ENCODE measurements at places on chromosomes 11 and 22.

- no peaks in the 10 kb centered on the region for H3K36me3 ChIP-seq
- DNase-seq = no peak
- H3K4me1 ChIP-seq = no peaks in the 10 kb centered on the region
- H3K4me3 ChIP-seq = no peak overlapping the region
Measured at GRCh38 chr11:128843198-128843785, 23.8 kb downstream of the KCNJ1 start.

DNA sequence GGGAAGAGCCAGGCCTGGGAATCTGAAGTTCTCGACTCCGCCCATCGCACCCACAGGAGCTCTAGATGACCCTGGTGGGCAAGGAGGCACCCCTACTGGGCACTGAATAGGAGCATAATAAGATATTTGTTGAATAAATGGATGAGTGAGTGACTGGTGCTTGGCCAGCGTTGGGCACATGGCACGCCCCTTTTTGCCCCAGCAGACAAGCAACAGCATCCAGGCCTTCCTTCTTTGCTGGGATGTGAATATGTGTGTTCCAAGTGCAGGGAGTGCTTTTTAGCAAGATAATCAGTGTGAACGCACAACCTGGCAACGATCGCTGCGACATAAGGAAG is 443 bp upstream of the CELF1 start:
- peaks cover 13% of the 10 kb centered on the region for H3K4me1 ChIP-seq
- no peak for DNase-seq
- no peaks in the 10 kb centered on the region for H3K36me3 ChIP-seq
- H3K27me3 ChIP-seq = no peaks in the 10 kb centered on the region
- no peak overlapping the region for H3K27ac ChIP-seq

- no peak for DNase-seq
- no peaks in the 10 kb centered on the region for H3K36me3 ChIP-seq
- H3K4me1 ChIP-seq = no peaks in the 10 kb centered on the region
- no peak overlapping the region for H3K27ac ChIP-seq
- no peaks in the 10 kb centered on the region for H3K27me3 ChIP-seq
Measured at GRCh38 chr11:33945481-33946268, 53.8 kb upstream of the LMO2 start.

DNA sequence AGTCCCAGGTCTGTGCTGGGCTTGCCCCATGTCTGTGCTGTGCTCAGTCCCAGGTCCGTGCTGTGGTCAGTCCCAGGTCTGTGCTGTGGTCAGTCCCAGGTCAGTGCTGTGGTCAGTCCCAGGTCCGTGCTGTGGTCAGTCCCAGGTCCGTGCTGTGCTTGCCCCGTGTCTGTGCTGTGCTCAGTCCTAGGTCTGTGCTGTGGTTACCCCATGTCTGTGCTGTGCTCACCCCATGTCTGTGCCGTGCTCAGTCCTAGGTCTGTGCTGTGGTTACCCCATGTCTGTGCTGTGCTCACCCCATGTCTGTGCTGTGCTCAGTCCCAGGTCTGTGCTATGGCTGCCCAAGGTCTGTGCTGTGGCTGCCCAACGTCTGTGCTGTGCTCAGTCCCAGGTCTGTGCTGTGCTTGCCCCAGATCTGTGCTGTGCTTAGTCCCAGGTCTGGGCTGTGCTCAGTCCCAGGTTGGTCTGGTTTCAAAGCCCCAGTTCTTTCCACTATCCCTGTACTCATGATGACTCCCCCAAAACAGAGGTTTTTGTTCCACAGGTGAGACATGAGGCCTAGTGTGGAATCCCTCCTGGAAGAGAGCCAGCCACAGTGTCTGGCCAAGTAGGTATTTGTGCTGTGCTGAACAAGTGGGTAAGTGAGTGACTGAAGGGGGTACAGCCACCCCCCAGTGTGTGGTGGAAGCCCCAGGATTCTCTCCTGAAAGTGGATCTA is 34.8 kb downstream of the IRAG1 start:
- H3K36me3 ChIP-seq = no peaks in the 10 kb centered on the region
- no peak overlapping the region for H3K27ac ChIP-seq
- H3K4me1 ChIP-seq = peaks cover 60% of the 10 kb centered on the region
- DNase-seq = no peak

- H3K4me1 ChIP-seq = no peaks in the 10 kb centered on the region
- no peak overlapping the region for H3K27ac ChIP-seq
- no peaks in the 10 kb centered on the region for H3K36me3 ChIP-seq
- no peak overlapping the region for H3K4me3 ChIP-seq
- H3K27me3 ChIP-seq = no peaks in the 10 kb centered on the region
Measured at GRCh38 chr22:36762687-36763260, 13.1 kb downstream of the IFT27 start.

- peak overlapping the region; percentile 68 for H3K4me3 ChIP-seq
- no peak for DNase-seq
- no peaks in the 10 kb centered on the region for H3K36me3 ChIP-seq
- peaks cover 33% of the 10 kb centered on the region for H3K4me1 ChIP-seq
- peak overlapping the region; percentile 50 for H3K27ac ChIP-seq
Measured at GRCh38 chr22:36253523-36254490, 874 bp downstream of the APOL1 start.

GRCh38 chr11:44824300-44824704 is 97.5 kb downstream of the TSPAN18 start:
- no peaks in the 10 kb centered on the region for H3K36me3 ChIP-seq
- DNase-seq = no peak
- H3K4me3 ChIP-seq = no peak overlapping the region
- H3K27me3 ChIP-seq = no peaks in the 10 kb centered on the region

DNA sequence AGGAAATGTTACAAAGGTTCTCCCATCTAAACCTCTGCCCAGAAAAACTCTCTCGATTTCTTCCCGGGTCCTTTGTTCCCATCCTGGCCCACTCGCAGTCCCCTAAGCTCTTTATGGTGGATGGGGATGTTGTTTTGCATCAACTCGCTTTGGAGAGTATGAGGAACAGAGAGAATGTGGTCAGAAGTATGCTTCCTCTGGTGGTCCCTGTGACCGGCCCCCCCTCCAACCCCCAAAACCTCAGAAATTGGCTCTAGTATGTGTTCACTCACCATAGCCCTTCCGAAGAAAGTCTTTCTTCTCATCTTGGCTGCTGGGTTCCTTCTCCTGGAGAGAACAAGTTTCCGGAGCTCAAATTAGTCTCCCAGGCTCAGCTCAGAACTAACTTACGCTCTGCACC is 54.4 kb downstream of the GRAMD1B start:
- no peak overlapping the region for H3K27ac ChIP-seq
- H3K4me1 ChIP-seq = peaks cover 2% of the 10 kb centered on the region
- no peaks in the 10 kb centered on the region for H3K27me3 ChIP-seq
- DNase-seq = no peak
- no peak overlapping the region for H3K4me3 ChIP-seq
- no peaks in the 10 kb centered on the region for H3K36me3 ChIP-seq

- peak overlapping the region; percentile 77 for H3K4me3 ChIP-seq
- H3K27me3 ChIP-seq = no peaks in the 10 kb centered on the region
- peak overlapping the region; percentile 35 for H3K27ac ChIP-seq
- H3K4me1 ChIP-seq = peaks cover 9% of the 10 kb centered on the region
Measured at GRCh38 chr11:94768602-94769541, 716 bp downstream of the AMOTL1 start.

GRCh38 chr11:11084337-11084736 is 226.5 kb upstream of the ZBED5 start:
- H3K4me3 ChIP-seq = peak overlapping the region; percentile 10
- no peaks in the 10 kb centered on the region for H3K36me3 ChIP-seq
- H3K27me3 ChIP-seq = no peaks in the 10 kb centered on the region
- H3K4me1 ChIP-seq = peaks cover 14% of the 10 kb centered on the region
- DNase-seq = no peak

DNA sequence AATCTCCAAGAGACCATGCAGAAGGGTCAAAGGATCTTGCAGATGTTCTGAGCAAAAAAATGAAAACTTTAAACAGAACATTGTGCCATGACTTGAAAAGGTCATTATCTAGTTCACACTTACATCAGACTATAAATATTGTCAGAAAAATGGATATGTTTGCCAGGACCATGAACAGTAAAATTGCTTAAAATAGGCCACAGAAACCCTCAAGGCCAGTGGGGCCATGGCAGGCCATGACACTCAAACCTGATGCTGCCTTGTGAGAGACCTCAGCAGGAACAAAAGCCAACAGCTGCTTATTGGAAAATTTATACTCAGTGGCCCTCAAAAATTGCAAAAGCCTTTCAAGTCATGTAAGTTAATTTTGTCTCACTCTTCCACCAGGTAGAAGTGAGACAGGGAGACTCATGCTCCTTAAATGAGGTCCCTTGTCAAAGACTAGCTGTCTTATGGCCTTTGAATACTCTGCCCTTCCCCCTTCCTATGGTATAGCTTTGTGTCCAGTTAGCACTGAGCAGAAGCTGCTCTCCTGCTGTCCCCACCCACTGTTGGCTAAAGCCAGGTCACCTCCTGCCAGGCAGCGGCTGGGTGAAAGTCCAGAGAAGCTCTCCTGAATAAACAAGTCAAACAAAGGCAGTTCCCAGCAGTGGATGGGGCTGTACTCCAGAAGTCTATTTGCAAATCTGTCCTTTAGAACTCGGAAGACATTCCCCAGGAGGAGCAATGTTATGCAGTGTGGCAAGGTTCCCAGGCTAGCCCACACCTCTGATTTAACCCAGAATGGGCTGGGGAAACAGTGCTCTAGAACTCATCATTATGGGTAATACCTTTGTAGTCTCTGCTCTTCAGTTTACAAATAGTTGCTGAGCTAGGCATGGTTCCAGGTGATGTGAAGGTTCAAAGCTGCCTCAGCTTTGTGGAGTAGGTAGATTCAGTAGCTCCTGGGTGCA is 21.4 kb downstream of the ADM start:
- no peak overlapping the region for H3K27ac ChIP-seq
- H3K4me3 ChIP-seq = no peak overlapping the region
- H3K27me3 ChIP-seq = no peaks in the 10 kb centered on the region

Data from MM.1S (cell line).